ENCODE measurements at places on chromosomes 6 and 20. TPM values are rescaled to one million over a fixed set of nuclear protein-coding genes. Genes with fewer than 3 reads are reported as not detected.

PROKR2 gene
- total RNA-seq, result not detected

TPX2 gene
- 0.78 TPM for total RNA-seq

DNA sequence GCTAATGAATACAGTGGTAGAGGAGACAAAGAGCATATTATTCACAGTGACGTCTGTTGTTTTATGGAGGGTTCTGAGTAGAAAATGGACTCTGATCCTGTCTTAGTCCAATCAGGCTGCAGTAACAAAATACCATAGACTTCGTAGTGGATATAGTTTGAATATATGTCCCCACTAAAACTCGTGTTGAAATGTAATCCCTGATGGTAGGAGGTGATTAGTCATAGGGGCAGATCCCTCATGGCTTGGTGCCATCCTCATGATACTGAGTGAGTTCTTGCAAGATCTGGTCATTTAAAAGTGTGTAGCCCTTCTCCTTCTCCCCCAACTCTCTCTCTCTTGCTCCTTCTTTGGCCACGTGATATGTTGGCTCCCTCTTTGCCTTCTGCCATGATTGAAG lies 82.5 kb downstream of the CD83 start:
- DNase-seq, result no peak

FOXS1 gene
- 6.1 TPM for total RNA-seq

GRCh38 chr6:14016432-14016831 lies 91.7 kb downstream of the RNF182 start:
- DNase-seq, result no peak

GRCh38 chr6:39841923-39842322 lies 49.7 kb downstream of the DAAM2 start:
- DNase-seq, result no peak

- DNase-seq, result no peak
Measured at GRCh38 chr20:7772371-7772770, 167.9 kb downstream of the HAO1 start.

PLEKHG1 gene
- 19.5 TPM for total RNA-seq

DNA sequence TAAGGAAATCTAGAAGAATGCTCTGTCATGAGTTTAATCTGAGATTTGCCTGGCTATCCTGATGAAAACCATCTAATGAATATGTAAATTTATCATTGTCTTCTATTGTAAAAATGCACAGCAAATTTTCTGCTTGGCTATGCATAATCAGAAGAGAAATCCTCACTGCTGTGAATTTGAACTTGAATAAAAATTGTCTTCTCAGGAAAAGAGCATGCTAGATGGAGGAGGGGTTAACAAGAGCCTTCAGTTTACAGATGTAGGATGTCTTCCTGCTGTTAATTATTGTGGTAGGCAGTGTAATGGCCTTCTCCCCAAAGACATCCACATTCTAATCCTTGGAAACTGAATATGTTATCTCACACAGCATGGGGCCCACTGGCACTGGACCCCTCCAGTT lies 45.8 kb downstream of the ANKEF1 start:
- DNase-seq, result no peak

DNA sequence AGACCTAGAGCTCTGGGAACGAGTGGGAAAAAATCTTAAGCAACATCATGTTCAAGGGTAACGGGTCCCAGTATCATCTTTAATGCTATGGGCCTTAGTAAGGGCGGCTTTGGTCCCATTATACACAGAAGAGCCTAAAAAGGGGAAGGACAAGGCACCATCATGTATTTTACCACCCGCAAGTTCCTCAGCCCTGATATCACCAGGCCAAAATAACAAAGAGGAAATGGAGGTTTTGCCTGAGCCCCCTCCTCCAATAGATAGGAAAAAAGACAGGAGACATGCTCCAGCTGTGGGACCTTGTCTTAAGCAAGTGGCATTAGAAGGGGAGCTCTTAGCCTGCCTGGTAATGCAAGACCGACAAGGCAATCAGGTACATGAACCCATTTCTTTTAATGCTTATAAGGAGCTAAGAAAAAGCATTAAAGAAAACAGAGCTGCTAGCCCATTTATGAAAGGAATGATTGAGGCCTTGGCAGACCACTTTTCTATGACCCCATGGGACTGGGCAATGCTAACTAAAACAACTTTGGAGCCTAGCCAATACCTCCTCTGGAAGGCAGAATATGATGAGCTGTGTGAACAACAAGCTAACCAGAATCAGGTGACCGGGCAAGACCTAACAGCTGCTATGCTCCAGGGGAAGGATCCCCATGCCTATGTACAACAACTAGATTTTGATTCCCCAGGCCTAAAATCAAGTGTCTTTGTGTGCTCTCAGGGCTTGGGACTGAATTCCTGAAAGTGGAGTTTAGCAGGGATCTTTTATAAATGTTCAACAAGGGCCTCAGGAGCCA lies 23.2 kb downstream of the HLA-DPA1 start:
- DNase-seq, result no peak

DNA sequence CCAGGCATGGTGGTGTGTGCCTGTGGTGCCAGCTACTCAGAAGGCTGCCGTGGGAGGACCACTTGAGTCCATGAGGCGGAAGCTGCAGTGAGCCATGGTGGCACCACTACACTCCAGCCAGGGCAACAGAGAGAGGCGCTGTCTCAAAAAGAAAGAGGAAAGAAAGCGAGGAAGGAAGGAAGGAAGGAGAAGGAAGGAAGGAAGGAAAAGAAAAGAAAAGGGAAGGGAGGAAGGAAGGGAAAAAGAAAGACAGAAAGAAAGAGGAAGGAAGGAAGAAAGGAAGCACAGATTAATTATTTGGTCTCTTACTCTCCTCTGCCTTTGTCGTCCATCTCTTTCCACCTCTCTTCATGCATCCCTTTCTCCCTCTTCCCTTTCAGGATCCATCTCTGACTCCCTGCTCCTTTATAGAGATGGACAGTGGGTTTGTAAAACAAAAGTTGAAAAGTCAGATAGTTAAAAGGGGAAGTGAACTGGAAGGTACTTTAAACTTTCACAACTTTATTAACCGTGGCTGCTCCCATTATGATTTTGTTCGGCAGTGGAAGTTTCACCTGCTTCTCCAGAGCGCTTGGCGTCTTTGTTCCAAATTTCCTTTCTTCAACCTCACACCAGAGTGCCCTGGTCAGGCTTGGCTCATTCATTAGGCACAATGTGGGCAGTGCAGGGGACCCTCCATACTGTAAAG lies 1.5 kb downstream of the HLA-DQA1 start:
- DNase-seq, result no peak

- DNase-seq, result peak; percentile 38
Measured at GRCh38 chr6:157999168-158000051, 17.7 kb downstream of the SYNJ2 start.

GRCh38 chr6:46012834-46013233 lies 2.8 kb downstream of the CLIC5 start:
- DNase-seq, result no peak

DNA sequence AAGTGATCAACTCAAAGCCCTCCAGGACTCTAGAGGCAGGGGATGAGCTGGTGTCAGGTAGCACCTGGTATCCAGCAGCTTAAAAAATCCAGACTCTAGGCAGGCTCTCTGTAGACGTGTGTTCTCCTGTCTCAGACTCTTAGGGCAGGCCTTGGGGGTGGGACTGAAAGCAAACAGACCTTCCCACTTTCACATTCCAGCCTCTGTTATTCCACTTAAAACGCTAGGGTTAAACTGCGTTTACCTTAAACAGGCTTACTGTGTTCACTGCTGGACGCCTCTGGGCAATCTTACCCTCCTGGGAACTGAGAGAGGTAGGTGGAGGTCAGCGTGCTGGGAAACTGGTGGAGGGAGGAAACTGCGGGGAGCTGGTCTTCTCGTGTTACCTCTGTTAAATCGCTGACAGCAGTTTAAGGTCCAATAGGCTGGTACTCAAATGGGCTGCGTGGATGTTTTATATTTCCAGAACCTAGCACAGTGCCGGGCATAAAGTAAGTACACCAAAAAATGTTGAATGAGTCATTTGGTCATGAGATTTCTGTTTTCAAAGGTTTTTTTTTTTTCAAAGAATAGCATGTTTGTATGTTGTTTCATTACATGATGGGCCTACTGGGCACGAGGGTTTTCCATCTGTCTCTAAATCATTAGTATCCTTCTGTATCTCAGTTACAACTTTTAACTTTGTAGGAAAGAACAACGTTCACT lies at the start of gene GCNT2:
TSS of gene GCNT2 (plus strand) at position 248 of the 705 bp plus-strand sequence. CDS start 7,561 bp downstream, outside the sequence.
- DNase-seq, result no peak

All from cardiac septum (tissue), 1 donor.